CD4-positive, alpha-beta T cell treated with Interleukin-4 for 4 hours (primary cell): ENCODE measurements at places on chromosomes 6 and 20.

GRCh38 chr20:64049060-64049877, at the start of gene SOX18:
SOX18 (minus strand) TSS chr20:64049639; CDS start chr20:64049516, 123 bp downstream.
- DNase-seq: no peak

GRCh38 chr6:41439524-41440418, 104.4 kb downstream of the NCR2 start:
- peak; percentile 17 for DNase-seq

GRCh38 chr6:123901436-123901835, 97.8 kb downstream of the NKAIN2 start:
- no peak for DNase-seq

- DNase-seq: no peak
These were observed 69.3 kb downstream of the IMPG1 start for GRCh38 chr6:76003113-76003512.

- DNase-seq: no peak
These were observed 9.3 kb upstream of the ID1 start for GRCh38 chr20:31595654-31596411.

DNA sequence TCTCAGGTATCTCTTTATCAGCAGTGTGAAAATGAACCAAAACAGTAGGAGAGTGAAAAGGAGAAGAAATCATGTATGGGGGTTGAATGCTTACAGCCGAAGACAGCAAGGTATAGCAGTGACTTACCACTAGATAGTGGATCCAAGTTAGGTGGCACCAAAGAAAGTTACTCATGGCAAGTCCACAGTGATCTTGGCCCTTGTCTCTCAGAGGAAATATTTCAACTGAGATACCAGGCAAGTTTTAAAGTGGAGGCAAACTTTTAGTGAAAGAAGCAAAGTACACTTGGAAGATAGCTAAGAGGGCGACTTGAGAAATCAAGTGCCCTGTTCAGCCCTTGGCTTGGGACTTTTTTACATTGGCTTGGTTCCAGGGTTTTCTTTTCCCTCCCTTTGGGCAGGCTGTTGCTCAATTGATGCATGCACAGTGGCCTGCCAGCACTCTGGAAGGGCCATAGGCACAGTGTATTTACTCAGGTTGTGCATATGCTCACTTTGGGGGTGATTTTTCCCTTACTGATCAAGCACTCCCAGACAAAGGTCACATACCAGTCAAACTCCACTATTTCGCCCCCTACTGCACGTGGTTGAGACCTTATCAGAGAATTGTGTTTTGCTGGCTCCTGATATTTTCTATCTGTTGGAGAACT, 329.5 kb upstream of the KHDRBS2 start:
- no peak for DNase-seq

GRCh38 chr6:79574174-79574573, 36.9 kb upstream of the LCA5 start:
- no peak for DNase-seq

GRCh38 chr6:110338820-110339470, 19.2 kb downstream of the METTL24 start:
- DNase-seq: no peak

- DNase-seq: no peak
These were observed 10.0 kb downstream of the PACSIN1 start for GRCh38 chr6:34475767-34476328.

DNA sequence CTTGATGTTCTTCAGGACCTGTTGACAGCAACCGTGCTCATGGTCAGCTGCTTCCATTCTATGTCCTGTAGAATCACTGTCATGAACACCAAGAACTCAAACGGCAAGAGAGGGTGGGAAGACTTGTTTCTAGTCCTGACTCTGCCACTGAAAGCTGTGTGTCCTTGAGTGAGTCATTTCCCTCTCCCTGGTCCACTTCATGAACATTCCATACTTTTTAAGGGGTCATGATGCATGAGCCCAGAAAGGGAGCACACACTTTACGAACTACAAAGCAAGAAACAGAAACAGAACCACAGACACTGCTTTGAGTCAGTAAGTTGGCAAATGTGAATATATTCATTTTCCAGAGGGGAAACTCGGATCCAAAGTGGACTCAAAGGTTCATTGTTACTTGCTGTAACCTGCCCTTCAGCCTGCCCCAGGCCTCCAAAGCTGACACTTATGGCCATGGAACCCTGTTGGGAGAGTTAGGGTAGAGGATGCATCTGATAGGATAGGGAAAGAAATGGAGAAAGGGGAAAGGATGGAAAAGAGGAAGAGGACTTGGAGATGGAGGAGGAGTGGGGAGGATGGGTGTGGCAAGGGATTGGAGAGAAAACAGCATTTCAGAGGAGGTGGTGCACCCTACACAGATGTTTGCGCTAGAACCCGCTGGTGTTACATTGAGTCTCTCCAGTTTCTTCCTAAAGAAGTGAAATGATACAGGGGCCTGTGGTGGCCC, 129.8 kb downstream of the FOXO3 start:
- no peak for DNase-seq

DNA sequence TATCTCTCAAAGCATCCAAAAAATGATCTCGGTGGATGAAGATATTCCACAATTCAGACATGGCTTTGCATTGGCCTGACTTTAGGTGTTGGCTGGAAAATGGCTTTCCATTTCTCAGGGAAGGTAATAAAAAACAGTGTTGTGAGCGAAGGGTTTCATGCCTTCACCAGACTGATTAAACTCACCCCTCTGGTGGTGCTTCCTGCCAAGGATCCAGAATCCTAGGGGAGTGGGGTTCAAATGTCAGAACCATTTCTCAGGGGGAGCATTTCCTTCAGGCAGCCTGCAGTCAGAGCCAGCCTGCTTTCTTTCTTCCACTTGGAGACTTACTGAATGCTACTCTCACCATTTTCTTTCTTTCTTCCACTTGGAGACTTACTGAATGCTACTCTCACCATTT, 45.7 kb upstream of the SMIM28 start:
- DNase-seq: no peak

- no peak for DNase-seq
These were observed 41.4 kb downstream of the MDFI start for GRCh38 chr6:41679696-41680095.

- DNase-seq: no peak
These were observed 2.0 kb downstream of the ATXN1 start for GRCh38 chr6:16759181-16759645.

- no peak for DNase-seq
These were observed 476.9 kb downstream of the MMUT start for GRCh38 chr6:48986105-48986504.

GRCh38 chr20:9490631-9491030, 23.8 kb upstream of the LAMP5 start:
- DNase-seq: no peak

DNA sequence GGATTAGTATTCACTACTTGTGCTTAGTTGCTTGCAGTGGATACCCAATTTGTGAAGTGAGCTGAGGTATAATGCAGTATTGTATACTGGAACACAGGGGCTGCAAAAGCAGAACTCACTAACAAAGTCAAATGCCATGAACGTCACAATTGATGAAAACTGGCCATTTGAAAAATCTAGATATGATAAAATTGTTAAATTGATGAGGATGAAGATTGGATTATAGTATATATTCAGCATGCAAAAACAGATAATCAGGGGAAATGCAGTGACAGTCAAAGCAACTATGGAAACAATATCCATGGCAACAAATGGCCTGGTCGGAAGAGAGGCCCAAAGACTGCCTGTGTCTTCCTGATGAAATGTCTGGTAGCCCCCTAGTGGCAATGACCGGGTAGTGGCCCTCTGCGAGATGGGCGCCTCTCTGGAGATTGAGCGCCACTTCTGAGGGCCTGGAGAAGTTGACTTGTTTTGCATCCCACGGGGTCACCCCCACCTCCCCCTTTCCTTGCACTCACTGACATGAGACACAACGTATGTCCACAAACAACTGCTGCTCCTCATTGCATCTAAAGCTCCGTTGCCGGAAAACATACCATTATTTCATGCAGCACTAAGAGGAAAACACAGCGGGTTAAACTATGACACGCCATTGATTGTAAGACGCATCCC, 43.6 kb downstream of the C6orf15 start:
- peak; percentile 57 for DNase-seq

- DNase-seq: no peak
These were observed 53.6 kb upstream of the FRMD1 start for GRCh38 chr6:168132531-168133167.

- DNase-seq: no peak
These were observed 262.5 kb downstream of the PKHD1 start for GRCh38 chr6:51824940-51825339.

DNA sequence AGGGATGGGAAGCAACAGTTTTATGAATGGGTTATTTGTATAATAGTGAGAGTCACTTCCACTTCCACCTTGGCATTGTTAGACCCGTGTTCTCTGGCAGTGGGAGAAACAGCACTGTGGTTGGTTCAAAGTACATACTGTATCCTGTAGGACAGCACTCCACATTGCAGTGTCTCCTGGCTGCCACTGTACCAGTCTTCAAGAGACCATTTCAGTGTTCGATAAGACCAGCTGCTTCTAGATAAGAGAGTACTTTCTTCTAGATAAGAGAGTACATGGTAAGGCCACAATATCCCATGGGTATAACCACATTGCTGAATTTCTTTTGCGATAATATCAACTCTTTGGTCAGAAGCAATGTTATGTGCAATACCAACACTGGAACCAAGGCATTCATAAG, 28.8 kb downstream of the FITM2 start:
- DNase-seq: no peak

- no peak for DNase-seq
These were observed 22.6 kb downstream of the B4GALT5 start for GRCh38 chr20:49690899-49691620.

- peak; percentile 59 for DNase-seq
These were observed 7.0 kb downstream of the TRPC4AP start for GRCh38 chr20:35085477-35086225.
